ENCODE measurements at places on chromosomes 7 and 10.
A peak's percentile ranks its signal among the peaks of the same experiment; 100 is the strongest.

- DNase-seq: no peak
Observed at GRCh38 chr10:105241254-105241653, 600.2 kb downstream of the SORCS3 start.

DNA sequence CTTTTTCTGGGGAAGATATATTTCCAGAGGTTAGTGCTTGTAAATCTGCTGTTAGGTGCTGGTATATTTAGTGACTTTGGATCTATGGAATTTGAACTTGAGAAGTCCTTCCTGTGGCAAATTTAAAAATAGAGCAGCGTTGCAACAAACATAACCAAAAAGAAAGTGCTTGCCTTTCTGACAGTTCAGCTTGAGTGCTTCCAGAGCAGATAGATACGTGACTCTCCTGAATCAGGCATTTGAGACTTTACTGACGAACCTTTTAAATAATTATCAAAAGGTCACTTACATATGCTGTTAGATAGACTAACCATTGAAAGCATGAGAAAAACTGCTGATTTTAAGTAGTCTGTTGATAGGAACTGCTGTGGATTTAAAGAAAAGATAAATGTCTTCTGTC lies 387.5 kb upstream of the LRRTM3 start:
- DNase-seq: no peak

- no peak for DNase-seq
Observed at GRCh38 chr7:108109221-108109908, 20.8 kb downstream of the LAMB4 start.

- no peak for DNase-seq
Observed at GRCh38 chr7:158821171-158822031, 7.9 kb downstream of the ESYT2 start.

DNA sequence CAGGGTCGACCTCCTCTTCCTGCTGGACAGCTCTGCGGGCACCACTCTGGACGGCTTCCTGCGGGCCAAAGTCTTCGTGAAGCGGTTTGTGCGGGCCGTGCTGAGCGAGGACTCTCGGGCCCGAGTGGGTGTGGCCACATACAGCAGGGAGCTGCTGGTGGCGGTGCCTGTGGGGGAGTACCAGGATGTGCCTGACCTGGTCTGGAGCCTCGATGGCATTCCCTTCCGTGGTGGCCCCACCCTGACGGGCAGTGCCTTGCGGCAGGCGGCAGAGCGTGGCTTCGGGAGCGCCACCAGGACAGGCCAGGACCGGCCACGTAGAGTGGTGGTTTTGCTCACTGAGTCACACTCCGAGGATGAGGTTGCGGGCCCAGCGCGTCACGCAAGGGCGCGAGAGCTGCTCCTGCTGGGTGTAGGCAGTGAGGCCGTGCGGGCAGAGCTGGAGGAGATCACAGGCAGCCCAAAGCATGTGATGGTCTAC lies 46.9 kb downstream of the VWA2 start:
- DNase-seq: peak; percentile 79

- DNase-seq: no peak
Observed at GRCh38 chr10:29951441-29951931, 107.9 kb downstream of the JCAD start.

GRCh38 chr7:117020591-117020973 lies 67.3 kb downstream of the ST7 start:
- DNase-seq: no peak

DNA sequence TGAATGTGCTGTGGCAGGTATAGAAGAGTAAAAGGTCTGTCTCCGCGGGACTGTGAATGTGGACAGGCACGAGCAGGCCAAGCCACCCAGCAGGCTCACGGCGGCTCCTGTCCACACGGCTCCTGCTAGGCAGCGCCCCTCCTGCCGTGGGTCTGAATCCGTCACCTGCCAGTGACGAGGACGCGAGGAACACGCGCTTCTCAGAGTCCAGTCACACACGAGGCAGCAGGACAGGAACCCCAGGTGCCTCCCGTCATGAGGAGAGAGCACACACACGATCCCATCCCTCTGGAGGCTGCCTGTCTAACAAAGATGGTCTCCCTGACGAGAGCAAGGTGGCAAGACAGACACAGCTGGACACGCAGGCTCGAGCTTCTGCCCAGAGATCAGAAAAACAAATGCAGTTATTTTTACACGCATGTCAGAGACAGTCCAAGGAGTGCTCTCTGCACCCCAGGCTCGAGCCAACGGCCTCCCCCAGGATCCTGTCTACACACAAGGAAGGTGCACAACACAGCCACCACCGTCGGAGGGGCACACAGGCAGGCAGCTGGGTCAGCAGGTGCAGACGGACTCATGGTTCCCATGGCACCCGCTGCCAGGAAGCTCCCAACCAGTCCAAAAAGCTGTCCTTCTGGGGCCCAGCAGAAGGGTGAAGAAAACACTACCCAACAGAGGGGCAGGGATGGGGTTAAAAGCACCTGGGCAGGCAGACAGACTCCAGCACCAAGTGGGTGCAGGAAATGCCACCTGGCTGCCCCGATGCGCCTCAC lies 103.2 kb downstream of the MAD1L1 start:
- no peak for DNase-seq

- DNase-seq: no peak
Observed at GRCh38 chr7:27104341-27105058, 2.0 kb upstream of the HOXA2 start.

DNA sequence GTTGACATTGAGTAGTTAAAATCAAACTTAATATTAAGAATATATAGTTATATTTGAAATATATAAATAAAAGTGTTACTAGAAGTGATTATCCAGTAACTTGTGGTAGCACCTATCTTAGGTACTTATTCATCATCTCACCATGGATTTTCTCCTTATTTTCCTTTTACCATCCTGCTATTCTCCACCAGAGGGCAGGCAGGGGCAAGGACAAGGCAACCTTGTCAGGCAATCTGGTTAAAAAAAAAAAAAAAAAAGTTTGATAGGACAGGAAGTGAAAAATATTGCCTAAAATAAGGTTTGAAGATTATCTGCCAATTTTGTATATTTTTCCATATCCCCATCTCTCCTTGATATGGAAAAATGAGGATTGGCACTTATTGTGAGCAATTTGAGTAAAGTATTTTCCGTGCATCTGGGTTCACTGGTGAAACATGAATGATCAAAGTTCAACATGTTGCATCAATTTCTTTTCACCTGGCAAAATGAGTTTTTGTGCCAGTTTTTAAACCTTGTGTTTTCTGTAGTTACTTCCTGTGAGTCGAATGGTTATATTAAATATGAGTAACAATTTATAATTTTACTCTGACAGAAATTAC lies 256.7 kb downstream of the AGMO start:
- no peak for DNase-seq

- DNase-seq: no peak
Observed at GRCh38 chr10:88089498-88089897, 226.1 kb downstream of the PTEN start.

DNA sequence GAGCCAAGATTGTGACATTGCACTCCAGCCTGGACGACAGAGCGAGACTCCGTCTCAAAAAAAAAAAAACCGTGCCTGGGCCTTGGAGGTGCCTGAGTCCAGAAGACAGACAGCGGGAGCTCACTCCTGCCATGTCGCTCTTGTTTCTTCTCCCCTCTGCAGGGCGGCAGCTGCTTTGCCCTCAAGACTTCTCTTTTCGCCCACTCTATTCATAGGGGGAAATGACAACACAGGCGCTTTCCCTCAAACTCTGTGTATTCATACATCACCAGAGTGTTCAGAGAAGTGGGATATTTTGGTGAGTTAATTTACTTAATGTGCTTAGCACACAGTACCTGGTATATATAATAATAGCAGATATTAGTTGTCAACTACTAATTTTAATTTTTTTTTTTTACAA lies 44.5 kb downstream of the FOXK1 start:
- DNase-seq: no peak

GRCh38 chr7:108278281-108278680 lies 148.1 kb upstream of the LAMB4 start:
- no peak for DNase-seq

DNA sequence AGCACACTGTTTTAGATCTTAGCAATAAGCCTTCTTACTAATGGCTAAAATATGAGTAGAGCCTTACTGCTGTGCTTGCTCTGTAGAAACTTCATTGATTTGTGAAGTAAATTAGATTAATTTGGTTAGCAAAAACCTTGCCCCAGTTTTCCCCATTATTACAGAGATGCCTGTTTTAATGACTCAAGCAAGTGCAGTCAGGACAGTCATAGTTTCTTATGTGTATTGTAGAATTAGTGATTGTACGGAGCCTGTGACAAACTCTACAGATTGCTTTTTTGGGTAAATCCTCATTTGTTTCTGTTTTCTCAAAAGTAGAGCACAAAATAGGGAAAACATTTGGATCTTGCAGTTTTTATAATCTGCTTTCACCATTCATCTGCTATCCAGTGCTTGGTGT lies 7.0 kb downstream of the TAX1BP1 start:
- DNase-seq: no peak

GRCh38 chr7:54252256-54253035 lies 289.7 kb upstream of the VSTM2A start:
- DNase-seq: no peak

DNA sequence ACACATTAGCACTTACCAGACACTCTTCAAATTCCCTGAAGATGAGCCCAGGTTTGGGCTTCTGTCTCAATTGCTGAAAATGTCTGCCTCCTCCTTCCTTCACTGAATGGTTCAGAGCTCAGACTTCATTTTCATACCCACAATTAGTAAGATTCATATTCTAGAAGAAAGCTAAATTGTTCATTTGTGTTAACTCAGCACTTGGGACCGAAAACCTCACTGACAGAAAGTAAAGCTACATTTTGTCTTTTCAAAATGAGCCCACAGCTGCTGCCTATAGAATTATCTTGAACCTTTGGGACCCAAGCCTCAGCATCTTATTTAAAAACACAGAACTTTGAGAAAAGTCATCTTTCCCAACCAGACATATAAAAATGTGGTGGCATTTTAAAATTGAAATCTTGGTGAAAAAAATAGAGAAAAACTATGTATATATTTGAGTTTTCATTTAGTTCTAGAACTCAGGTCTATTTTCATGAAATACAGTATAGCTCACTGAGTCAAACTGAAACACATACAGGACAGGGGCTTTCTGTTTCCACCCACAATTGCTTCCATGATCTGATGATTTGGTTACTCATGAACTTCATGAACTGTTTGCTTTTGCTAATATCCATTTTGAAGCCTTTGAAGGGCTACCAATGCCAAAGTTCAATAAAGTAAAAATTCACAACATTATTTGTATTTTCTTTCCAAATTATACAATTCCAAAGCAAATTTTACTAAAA lies 119.1 kb upstream of the PFKP start:
- DNase-seq: no peak

DNA sequence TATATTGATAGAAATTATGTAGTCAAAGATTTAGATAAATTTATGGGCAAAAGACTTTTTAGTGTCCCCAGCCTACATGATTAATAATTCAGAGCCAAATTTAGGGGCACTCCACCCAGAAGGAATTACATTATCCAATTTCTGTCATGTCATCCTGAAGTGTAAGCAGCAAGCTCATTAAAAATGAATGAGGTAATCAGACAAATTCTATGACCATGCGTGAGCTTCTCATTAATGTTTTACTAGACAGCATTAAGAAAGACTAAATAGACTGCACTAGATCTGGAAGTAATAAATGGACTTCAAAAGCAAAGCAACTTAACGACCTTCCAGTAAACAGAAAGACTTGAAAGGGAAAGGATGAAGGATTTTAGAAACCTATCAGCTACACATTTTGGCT lies 22.7 kb upstream of the TRUB1 start:
- no peak for DNase-seq

DNA sequence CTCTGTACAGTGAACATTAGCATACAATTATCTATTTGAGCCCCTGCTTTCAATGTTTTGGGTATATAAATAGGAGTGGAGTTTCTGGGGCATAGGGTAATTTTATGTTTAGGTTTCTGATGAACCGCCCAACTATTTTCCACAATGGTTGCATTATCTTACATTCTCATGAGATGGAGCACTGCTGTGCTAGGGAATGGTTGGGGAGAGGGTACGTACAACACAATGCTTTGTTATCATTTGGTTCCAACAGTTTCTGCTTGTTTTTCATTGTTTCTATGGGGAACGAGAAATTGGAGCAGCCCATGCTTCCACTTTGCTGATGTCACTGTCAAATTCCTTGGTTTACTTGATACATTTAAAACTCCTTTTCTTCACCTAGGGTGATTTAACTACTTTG lies 1115.3 kb downstream of the REEP3 start:
- DNase-seq: no peak

GRCh38 chr10:127012769-127013152 lies 107.5 kb downstream of the DOCK1 start:
- DNase-seq: no peak

- no peak for DNase-seq
Observed at GRCh38 chr10:63348245-63348850, 117.4 kb downstream of the JMJD1C start.

DNA sequence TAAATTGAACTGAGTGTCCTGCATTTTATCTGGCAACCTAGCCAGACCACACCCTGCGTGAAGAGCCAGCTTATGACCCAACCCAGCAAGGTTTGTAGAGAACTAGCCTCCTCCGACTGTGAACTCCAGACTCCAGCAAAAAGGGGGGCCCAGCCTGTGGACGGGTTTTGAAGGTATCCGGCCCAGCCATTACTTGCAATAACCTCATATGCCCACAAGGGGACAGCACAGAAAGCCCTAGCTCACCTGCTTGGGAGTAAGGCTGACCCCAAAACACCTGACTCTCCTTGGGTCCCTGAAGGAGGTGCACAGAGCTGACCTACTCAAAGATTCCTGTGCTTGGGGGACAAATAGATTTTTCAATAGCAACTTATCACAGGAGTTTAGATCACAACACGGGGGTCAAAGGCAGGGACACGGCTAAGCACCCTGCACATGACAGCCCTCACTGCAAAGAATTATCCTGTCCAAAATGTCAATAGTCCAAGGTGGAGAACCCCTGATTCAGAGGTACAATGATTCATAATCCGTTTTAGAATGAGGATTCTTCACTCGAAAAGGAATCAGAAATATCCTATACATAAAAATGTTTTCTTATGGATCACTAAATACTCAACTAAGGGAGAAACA lies 4.6 kb downstream of the TRPV6 start:
- no peak for DNase-seq

- DNase-seq: no peak
Observed at GRCh38 chr10:3249307-3249889, 76.8 kb upstream of the PITRM1 start.
